ENCODE measurements at places on chromosomes 5 and 9. TPM values are rescaled to one million over a fixed set of nuclear protein-coding genes. Genes with fewer than 3 reads are reported as not detected.

DNA sequence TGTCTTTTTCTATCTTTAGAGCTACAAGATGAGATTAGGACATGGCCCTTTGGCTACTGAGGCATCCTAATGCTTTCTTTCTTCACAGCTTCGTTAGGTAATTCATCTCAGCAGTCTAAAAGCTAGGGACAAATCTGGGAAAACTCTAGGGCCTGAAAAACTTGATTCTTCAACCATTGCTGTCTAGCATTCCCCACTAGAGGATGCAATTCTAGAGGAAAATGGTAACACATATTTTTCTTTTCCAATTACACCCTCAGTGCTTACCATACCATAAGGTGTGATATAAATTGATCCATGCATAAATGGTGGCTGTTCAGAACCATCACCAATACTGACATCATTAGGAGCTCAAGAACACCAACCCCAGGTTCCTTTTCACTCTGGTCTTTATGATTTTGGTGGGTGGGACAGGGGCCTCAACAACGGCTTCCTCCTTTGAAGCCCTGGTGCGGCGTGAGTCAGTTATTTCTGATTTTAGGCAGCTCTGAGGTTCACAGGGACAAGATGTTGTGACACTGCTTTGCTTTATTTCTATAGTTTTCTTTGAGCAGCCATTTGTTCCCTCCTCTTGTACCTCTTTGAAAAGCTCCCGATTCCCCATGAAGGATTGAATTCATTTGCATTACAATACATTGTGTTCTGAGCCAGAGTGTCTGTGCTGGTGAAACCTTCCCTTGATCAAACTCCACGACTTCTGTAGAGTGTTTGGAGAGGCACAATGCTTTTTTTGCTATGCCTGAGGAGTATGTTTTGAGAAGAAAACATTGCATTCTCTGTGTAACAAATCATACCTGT lies 526.0 kb upstream of the TRPC7 start:
- no peak for DNase-seq

- DNase-seq: no peak
These were observed 23.8 kb upstream of the IQGAP2 start for GRCh38 chr5:76379316-76379715.

DNA sequence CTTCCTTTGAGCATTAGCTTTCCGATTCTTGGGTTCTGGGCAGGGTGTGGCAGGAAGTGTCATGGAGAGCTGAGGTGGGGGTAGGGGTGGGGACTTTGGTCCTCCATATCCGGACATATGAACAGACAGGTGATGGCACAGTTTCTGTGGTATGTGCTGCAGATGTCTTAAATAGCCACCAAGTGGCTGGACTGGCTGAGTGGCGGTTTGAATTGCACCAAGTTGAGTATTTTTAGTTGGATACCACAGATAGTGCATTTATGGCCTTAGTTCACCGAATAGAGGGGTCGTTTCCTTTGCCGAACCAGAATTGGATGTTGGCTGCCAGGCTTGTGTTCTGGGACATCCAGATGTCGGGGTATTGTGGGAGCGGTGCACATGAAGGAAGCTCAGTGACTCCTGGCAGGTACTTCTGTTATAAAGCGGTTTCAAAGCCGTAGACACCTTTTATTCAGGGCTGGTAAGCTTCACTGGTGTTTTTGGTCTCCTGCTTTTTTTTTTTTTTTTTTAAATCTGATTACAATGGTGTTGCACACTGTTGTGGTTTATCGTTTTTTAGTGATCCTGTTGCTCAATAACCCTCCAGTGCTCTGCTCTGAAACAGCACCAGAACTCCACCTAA lies 15.1 kb upstream of the TNFAIP8 start:
- no peak for DNase-seq

DNA sequence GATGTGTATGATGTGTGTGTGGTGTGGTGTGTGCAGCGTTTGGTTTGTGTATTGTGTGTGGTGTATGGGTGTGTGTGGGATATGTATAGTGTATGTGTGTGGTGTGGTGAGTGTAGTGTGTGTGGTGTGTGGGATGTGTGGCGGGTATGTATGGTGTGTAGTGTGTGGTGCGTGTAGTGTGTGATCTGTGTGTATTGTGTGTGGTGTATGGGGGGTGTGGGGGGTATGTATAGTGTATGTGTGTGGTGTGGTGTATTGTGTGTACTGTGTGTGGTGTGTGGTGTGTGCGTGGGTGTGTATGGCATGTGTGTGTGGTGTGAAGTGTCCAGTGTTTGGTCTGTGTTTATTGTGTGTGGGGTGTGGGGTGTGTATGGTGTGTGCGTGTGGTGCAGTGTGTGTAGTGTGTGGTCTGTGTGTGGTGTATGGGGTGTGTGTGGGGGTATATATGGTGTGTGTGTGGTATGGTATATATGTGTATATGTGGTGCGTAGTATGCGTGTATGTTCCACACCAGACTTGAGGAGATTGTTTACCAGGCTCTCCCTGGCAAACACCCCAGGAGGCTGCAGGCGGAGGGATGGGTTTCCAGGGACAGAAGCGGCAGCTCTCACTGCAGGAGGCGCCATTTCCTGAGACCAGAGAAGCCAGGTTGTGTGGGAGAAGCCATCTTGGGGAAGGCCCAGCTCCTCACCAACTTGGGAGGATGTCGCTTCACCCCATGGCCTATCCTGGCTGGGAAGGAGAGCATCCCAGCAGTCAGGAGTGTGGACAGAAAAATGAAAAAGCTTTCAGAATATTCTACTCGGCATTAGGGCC lies 138.1 kb downstream of the NXNL2 start:
- DNase-seq: no peak

DNA sequence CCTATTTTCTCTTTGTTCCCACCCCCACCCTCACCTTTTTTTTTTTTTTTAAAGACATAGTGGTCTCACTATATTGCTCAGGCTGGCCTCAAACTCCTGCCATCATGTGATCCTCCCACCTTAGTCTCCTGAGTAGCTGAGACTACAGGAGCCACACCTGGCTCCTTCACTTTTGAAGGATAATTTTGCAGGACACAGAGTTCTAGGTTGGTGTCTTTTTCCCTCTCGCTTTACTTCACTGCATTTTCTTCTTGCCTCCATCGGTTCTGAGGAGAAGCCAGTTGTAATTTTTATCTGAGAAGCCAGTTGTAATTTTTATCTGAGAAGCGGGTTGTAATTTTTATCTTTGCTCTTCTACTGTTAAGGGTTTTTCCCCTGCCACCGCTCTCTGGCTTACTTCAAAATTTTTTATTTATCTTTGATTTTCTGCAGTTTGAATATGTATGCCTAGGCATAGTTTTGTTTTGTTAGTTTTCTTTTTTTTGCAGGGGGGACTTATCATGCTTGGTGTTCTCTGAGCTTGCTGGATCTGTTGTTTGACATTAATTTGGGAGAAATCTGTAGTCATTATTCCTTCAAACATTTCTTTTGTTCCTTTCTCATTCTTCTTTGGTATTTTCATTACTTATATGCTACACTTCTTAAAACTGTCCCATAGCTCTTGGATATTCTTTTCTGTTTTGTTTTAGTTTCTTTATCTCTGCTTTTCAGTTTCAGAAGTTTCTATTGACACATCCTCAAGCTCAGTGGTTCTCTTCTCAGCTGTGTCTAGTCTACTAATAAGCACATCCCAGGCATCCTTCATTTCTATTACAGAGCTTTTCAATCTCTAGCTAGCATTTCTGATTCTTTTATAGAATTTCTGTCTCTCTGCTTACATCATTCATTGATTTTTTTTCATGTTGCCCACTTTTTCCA lies 148.2 kb upstream of the CHD1 start:
- DNase-seq: peak; percentile 30

DNA sequence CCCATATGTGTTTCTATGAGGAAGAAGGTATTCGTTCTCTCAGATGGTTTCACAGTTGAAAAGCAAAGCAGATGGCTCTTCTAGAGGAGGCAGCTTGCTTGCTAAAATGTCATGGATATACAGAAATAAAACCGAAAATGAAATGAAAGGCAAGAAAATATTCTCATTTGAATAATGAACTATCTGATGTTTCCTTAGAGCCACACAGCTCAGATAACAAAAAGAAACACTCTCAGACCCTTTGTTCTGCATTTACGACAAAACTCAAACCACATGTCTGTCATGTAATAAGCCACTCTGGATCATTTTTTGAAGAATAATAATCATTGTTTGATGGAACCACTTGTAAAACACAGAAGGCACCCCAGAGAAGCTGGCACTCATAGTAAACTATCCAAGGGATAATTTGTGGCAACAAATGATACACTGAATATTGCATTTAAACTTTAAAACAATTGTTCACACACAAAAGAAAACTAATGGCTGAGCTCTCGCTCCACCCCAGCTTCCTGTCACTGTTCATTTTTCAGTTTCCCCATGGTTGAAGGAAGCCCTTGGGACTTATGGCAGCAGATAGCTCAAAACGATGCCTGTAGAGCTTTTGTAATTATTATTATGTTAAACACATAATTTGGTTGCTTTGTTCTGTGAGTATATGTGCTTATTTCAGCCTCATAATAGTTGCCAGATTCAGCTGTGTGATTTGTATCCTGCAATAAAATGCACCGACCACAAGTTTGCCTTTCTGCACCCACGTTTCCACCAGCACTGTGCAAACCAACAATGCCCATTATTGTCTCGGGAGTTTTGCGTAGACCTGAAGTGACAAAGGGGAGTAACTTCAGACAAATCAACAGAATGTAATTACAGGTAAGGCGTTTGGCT lies 256.0 kb downstream of the TMEM167A start:
- DNase-seq: no peak

GRCh38 chr5:139181322-139181730 lies 16.8 kb downstream of the SIL1 start:
- no peak for DNase-seq

DNA sequence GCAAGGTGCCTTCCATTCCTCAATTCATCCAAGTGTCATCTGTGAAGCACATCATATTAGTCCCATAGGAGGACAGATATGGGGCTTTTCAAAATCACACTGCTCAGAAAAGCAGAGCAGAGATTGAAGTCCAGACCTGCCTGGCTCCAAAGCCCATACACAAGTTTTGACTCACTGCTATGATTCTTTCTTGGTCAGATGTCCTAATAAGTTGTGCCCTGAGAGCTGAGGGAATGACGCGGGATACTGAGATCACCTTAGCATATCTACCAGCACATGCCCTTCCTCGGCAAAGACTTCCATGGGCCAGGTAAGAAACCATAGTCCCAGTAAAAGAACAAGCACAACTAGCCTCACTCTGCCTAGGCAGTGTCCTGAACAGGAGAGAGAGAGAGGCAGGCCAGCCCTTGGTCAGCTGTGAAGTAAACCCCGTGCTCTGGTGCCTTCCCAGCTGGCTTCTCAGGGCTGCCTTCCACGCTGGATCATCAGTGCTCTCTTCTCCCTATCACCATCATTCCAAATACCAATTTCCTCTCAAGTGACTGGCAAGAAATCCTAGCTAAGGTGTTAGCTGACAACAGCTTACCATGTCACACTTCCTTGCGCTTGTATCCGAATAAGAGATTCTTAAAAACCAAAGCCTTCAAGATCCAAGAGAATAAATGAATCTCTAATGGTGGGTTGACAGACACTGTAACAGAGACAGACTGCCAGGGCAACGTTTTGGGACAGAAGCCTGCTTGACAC lies 73.2 kb downstream of the SIL1 start:
- no peak for DNase-seq

GRCh38 chr9:134323741-134324358 lies 2.4 kb upstream of the RXRA start:
- DNase-seq: peak; percentile 67

DNA sequence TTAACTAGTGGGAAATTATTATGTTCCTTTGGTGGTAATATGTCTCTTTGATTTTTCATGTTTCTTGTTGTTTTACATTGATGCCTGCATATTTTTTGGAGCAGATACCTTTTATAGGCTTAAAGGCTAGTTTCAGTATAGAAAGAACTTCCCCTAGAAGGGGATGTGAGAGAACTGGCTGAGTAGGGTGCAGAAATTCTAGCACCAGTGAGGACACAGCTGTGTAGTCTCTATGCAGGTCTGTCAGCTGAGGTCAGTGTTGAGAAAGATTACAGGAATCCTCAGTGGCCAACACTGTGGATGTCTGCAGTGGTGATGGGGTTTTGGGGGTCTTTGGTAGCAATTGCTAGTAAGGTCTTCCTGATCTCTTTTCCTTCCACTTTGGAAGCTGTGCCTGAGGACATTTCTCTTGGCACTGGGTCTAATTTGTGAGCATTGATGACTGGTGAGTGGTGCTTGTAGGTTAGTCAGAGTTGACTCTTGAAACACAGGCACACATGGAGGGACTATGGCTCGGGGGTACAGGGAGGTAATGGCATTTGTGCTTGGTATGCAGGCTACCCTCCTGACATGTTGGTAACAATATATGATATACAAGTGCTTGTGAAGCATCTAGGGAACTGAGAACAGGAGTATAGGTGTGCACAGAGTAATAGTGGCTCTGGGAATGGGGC lies 221.4 kb downstream of the SPATA31D1 start:
- DNase-seq: no peak

DNA sequence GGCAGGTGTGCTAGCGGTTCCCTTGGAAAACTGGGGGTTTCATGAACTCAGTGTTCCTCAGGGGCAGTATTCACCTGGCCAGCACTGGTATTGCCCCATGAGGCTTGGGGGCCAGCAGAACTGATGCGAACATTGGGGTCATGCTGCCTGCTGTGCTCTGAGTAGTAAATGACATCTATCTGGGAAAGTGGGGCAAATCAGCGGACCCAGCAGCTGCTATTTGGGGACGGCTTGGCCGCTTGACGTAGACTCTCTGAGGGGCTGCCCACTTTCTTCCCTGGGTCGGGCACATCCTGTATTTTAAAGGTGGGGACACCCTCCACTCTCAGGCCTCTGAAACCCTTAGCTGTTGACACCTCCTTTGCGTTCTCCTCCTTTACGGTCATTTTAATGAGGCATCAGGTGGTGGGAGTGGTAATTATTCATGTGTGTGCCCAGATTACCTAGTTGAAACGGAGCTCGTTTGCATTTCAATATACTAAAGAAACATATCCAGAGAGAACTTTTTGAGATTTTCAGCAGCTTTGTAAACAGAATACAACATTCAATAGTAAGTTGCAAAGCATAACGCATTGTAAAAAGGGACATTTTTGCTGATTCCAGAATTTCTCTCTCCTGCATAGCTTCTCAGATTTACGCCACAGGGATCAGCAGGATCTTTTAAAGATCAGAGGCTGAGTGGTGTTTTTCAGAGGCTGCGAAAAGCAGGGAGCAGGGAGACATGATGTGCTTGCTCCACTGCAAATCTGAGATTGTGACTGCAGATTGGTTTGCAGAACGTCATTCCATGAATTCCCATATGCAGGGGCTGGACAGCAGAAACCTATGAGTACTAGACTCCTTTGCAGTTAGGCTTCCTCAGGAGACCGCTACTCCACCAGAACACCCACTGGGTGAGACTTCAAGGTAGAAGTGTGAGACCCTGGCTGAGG lies 56.8 kb upstream of the ZFR start:
- no peak for DNase-seq

- no peak for DNase-seq
These were observed 565.0 kb downstream of the DMRTA1 start for GRCh38 chr9:23011669-23012068.

DNA sequence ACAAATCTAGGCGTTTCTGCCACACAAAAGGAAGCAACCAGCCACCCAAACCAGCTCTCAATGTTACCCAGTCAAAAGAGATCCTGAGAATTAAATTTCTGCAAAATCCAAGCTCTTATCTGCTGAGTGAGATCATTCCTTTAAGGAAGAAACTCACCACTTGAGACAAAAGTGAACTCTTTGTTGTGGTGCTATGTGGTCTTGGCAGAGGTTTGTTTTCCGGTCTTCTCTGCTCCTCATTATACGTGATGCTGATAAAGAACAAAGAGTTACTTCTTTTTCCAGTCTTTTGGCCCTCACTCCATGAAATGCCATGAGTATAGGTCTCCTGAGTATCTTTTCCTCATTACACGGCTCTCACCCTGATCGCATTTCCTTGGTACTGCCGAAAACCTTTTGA lies 82.1 kb downstream of the PRKACG start:
- peak; percentile 60 for DNase-seq

NINJ1 gene
- total RNA-seq: 152 TPM

NTNG2 gene
- 23.7 TPM for total RNA-seq

SPATA31E1 gene
- total RNA-seq: 4.6 TPM

HTR4 gene
- 0.63 TPM for total RNA-seq
